ENCODE measurements at places on chromosomes 4 and X.

DNA sequence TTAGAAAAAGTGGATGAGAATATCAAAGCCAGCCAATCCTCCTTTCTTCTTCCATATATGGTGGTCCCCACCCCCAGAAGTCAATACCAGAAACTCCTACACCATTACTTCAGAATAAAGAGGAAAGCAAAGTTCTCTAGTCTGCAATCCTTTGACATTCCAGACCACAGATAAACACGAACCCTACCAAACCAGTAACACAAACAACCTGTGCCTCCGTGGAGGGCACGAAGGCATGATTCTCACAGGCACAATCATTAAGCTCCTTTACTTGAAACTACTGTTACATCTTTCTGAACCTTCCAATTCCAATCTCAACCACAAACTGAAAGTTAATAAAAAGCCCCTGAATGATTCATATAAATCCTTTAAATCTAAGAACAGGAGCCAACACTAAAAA lies 16.3 kb downstream of the MAML3 start:
- DNase-seq = no peak

DNA sequence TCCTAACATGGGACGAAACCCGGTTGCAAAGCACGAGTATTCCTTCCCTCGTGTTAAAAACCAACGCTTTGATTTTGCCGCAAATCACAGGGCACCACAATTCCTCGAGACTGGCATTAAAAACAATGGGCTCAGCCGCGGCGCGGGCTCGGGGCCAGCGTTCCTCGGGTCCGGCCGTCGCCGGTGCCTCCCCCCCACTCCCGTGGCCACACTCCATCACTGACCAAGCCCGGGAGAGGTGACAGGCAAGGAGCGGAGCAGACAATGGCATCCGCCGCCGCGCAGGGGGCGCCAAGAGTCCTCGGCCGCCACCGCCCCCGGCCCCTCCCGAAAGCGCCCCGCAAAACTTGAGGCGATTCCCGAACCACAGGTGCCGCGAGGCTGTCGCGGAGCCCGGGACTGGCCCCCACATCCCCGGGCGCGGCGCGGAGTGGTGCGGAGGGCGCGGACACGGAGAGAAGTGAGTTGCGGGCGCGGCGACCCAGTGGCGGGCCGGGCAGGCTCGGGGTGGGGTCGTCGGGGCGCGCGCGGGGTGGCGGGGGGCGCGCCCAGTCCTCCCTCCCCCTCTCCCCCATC lies 445 bp downstream of the AP1S2 start:
- peak; percentile 53 for DNase-seq

GRCh38 chr4:137474711-137475301 lies 57.5 kb downstream of the PCDH18 start:
- DNase-seq = no peak

DNA sequence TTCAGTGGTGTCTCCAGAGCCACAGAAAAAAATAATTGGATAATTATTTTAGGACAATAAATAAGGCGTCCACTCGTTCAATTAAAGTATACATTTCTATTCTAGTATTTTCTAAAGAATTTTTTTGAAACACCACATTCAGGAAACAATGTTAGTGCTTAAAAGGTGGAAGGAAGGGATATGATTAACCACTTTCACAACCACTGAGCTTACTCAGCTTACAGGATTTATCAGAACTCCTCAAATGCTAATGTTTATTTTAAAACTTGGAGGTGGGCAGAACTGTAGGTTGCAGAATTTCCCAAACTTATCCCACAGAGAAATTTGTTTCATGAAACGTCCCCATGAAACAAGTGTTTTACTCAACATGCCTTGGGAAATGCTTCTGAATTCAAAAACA lies 54.3 kb upstream of the MAGEB2 start:
- no peak for DNase-seq

DNA sequence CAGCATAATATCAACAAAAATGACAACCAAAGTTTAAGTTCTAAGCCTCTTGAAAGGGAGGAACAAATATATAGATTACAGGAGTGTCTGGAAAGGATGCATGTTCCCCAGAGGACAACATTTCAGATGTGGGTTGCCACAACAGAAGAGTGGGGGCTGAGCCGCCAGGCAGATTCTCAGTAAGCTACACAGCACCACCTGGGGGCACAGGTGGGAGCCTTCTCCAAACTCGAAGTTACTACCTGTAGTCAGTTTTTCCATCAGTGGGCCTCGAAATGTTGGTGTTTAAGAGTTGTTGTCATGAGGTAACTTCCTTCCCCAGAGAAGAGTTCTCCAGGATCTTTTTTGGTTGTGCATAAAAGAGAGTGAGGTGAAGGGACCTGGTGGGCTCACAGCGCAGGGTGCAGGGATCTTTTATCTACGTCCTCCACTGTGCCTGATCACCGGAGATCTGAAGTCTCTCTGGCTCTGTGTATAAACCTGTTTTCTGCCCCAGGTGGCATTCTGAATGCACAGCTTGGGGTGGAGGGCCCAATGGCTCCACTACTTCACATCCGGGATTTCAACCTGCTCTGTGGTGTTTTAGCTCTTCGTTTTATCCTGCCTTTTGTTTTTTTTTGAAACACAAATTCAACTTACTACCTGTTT lies 58.4 kb upstream of the STS start:
- DNase-seq = peak; percentile 29

- DNase-seq = no peak
Observed at GRCh38 chr4:28518561-28519165, 1658.0 kb downstream of the STIM2 start.

DNA sequence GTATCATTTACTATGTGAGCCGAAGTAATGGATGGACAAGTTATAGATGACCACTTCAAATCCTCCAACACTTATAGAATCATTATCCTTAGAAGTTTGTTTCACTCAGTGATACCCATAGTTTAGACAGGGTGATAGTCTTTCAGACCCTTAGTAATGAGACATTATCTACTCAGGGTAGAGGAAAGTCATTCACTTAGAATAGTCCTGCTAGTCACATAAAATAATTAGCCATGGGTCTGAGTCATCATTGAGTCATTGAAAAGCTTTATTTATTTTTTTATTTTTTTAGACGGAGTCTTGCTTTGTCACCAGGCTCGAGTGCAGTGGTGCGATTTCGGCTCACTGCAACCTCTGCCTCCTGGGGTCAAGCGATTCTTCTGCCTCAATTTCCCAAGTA lies 321.7 kb upstream of the FSTL5 start:
- DNase-seq = no peak

- DNase-seq = no peak
Observed at GRCh38 chr4:108850219-108850649, 87.4 kb upstream of the ETNPPL start.

DNA sequence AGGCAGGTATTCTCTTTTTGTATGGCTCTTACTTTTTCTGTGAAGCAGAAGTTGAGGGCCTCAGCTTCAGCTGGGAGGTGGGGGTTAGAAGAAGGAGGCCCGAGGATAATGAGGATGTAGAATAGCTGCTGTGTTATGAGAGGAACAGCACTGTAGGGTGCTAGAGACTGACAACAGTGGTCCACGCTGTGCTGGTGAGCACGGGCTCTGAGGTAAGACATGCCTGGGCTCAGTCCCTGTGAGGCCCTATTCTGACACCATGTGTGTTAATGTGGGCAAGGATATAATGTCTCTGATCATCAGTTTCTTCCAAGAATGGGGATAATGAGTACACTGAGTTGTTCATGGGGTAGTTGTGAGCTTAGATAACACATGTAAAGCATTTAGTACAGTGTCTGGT lies 55.3 kb upstream of the SFRP2 start:
- DNase-seq = no peak

DNA sequence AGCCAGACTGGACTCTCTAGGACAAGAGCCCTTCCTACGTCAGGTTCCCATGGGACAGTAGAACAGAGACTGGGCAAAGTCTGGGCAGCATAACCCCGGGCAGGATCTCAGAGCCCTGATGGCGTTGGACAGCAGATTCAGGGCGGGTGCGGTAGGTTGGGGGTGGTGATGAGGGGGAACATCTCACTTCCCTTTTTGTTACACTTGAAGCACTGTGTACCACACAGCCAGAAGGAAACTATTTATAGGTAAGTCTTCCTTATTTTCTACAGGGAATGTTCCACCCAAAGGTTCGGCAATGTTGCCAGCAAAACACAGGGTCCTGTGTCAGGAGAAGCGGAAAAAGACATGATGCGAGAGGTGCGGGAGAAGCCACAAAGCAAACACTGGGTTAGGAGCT lies 54.3 kb downstream of the TSC22D3 start:
- no peak for DNase-seq

DNA sequence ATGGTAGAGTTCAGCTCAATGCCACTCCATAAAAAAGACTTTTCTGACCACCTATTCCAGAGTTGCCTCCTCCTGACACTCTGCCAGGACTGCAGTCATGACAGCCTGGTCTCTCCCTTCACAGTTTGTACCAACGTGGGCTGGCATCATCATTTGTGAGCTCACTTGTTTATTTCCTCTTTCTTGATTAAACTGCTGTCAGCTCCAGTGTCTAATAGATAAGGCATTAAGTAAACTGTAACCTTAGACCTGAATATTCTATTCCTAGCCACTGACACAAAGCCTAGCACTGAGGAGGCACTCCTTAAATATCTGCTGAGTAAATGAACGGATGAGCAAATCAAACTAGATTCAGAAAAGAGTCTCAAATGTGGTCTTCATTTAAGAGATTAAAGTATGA lies 48.7 kb downstream of the DDX60 start:
- no peak for DNase-seq

DNA sequence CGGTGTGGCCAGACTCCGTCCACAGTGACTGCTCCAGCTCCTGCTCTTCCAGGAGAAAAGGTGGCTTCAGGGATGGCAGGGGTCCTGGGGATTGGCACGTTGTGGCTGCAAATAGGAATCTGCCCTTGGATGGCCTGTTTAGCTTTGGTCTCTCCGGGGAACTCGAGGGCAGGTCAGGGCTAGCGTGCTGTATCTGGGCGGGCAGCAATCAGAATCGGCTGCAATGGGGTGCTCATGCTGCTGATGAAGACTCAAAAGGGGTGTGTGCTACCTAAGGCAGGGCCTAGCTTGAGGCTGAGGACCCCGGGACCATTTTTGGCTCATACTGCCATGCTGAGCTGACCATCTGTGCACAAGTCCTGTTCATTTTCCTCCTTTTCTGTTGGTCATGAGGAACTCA lies 51.3 kb downstream of the RGS12 start:
- DNase-seq = no peak

GRCh38 chr4:29853833-29854232 lies 866.3 kb upstream of the PCDH7 start:
- DNase-seq = no peak

- DNase-seq = no peak
Observed at GRCh38 chrX:71577682-71578081, 555 bp upstream of the GCNA start.

GRCh38 chrX:67585401-67585800 lies 41.6 kb downstream of the AR start:
- no peak for DNase-seq

GRCh38 chr4:120055162-120055561 lies 11.5 kb downstream of the MAD2L1 start:
- DNase-seq = no peak

DNA sequence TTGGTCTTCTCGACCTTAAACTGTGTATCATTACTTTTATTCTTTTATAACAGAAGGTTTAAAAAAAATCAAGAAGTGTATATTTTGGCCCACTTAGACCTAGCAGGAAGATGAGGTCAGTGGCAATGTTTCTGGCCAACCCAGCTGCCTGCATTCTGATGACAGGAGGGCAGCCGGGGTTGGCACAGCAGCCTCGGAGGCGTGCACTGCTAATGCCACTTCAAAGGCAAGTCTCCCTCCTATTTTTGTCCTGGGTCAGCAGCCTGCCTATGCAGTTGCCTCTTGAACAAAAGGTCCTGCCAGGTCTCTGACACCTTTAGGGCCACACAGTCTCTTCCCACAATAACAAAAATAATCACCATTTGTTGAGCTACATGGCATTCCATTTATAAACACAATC lies 89.4 kb upstream of the MYOZ2 start:
- DNase-seq = no peak

GRCh38 chr4:76366737-76367136 lies 54.2 kb downstream of the CCDC158 start:
- DNase-seq = no peak

DNA sequence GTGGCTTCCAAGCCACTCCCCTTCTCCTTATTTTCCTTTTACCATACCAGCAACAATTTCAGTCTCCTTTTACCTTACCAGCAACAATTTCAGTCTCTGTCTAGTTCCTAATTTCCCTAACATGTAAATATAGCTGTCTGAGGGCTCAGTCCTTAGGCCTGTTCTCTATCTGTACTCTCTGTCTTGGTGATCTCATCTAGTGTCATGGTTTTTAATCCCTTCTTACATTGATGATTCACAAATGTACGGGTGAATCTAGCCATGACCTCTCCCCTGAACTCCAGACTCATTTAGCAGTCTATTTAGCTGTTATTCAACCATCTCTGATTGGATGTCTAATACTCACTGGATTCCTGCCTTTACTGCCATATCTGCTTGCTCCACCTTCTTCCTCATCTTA lies 7.2 kb downstream of the IL15 start:
- no peak for DNase-seq

GRCh38 chr4:158863296-158863695 lies 94.5 kb downstream of the FNIP2 start:
- DNase-seq = no peak

- peak; percentile 64 for DNase-seq
Observed at GRCh38 chr4:7192252-7193029, at the start of gene SORCS2. SORCS2 (plus strand) TSS chr4:7192538.

GRCh38 chr4:15605537-15605936 lies 49.6 kb downstream of the FBXL5 start:
- no peak for DNase-seq

GRCh38 chr4:156503119-156503518 lies 468.5 kb downstream of the PDGFC start:
- no peak for DNase-seq

DNA sequence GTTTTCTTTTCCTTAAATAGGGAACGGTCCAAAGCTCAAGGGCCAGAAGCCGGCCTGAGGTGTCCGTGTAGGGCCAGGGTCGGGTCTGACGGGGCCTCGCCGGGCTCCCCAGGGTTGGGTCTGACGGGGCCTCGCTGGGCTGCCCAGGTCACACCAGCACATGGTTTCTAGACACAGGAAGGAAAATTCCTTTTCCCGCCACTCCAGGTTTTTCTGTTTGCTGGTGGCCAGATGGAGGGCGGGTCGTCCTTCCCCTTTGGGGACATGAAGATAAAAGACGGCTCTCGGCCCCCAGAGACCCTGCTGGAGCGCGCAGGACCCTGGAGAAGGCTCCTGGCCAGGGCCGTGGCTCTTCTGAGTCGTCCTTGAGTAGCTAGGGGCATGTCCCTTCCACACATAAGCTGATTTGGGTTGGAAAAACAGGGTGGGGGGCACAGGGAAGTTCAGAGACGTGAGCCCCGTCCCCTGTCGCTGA lies 35.1 kb downstream of the PIGG start:
- no peak for DNase-seq

- peak; percentile 40 for DNase-seq
Observed at GRCh38 chr4:170089668-170090351, at the start of gene AADAT. AADAT (minus strand) TSS chr4:170089956; CDS start chr4:170089690, 266 bp downstream.

- no peak for DNase-seq
Observed at GRCh38 chr4:13966231-13967195, 339.0 kb upstream of the BOD1L1 start.

- no peak for DNase-seq
Observed at GRCh38 chr4:88398381-88398780, 19.7 kb downstream of the HERC6 start.

- no peak for DNase-seq
Observed at GRCh38 chrX:109632906-109633504, 8.0 kb upstream of the KCNE5 start.

- DNase-seq = no peak
Observed at GRCh38 chr4:87056881-87057280, 122.1 kb downstream of the AFF1 start.

Data from stimulated activated naive CD8-positive, alpha-beta T cell treated with anti-CD3 and anti-CD28 coated beads, Interleukin-15, Interleukin-2, amounts not matched to agents 100 U/mL and 50 U/mL, for 24 hours (primary cell).